Heart left ventricle (tissue), 16 donors: ENCODE measurements at places on chromosomes 2 and 18. TPM values are rescaled to one million over a fixed set of nuclear protein-coding genes. Genes with fewer than 3 reads are reported as not detected.

GRCh38 chr2:107936433-107937359 lies 49.6 kb upstream of the SLC5A7 start:
- H3K27ac ChIP-seq = no peak overlapping the region
- H3K4me1 ChIP-seq = no peaks in the 10 kb centered on the region
- H3K27me3 ChIP-seq = no peaks in the 10 kb centered on the region
- no peak overlapping the region for H3K4me3 ChIP-seq
- H3K36me3 ChIP-seq = no peaks in the 10 kb centered on the region

RGPD4 gene
- total RNA-seq = not detected

DNA sequence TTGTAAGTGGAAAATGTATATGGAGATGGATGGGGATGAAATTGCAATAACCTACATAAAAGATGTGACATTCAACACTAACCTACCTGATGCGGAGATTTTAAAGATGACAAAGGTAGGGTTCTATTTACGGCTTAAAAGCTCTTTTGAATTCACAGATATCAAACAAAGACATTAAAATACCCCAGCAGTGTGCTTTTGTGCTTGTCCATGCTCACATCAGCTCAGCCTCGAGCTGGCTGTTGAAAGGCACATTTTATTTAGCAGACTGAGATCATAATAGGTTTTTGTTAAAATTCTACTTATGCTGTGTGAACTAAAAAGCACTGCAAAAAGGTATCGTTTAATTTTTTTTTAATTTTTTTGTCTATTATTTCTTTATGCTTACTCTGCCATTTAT lies 96.0 kb upstream of the CDCA7 start:
- no peak overlapping the region for H3K27ac ChIP-seq
- no peaks in the 10 kb centered on the region for H3K4me1 ChIP-seq
- no peaks in the 10 kb centered on the region for H3K27me3 ChIP-seq
- no peak overlapping the region for H3K4me3 ChIP-seq
- peaks cover 16% of the 10 kb centered on the region for H3K36me3 ChIP-seq

DNA sequence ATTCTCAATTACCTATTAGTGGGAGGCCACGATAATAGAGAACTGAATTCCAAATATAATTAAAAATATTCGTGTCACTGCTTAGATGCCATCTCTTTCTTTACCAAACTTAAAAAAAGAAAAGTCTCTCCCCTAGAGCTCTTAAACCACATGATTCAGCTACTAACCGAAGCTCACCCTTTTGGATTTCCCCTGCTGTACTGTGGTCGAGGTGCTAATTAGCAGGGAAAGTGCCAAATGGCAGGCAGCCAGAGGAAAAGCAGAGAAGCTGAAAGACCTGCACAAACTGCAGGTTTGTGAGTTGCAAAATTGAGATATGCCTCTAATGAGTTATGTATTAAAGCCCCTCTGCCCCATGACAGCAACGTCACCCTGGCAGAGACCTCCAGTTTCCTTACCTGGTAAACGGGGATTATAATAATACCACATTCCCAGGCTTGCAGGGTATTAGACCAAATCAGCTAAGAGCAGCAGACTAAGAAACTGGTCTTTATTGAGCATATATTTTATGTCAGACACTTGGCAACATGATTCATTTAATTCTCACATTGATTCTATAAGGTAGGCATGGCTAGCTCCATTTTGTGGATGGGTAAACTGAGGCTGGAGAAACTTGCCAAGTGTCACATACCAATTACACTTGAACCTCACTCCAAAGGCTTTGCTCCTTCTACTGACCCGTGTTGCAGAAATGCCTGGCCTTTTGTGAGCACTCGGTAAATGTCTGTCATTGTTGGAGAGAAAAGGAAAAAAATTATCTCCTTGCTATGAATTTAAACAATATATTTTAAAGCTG lies 259.7 kb downstream of the LPIN1 start:
- H3K4me3 ChIP-seq = no peak overlapping the region
- no peaks in the 10 kb centered on the region for H3K36me3 ChIP-seq
- no peak for DNase-seq
- H3K27me3 ChIP-seq = no peaks in the 10 kb centered on the region
- no peak overlapping the region for H3K27ac ChIP-seq
- no peaks in the 10 kb centered on the region for H3K4me1 ChIP-seq

CNDP1 gene
- not detected for total RNA-seq

DNA sequence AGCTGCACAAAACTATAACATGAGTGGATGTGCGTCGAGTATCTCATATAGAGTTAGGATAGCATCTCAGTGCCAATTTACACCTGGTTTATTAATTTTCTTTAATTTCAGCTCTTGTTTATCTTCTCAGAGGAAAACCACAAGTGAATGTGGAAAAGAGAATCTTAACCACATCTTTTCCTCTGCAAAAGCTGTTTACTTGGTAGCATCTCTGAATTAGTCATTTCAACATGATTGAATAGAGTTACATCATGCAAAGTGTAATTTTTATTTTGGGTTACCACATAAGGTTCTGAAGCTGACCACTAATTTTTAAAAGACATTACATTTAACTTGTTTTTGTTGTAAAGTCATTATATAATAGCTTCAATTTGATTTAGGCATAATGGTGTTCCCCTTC lies 83.8 kb upstream of the FAM237A start:
- no peaks in the 10 kb centered on the region for H3K4me1 ChIP-seq
- DNase-seq = no peak
- H3K27me3 ChIP-seq = no peaks in the 10 kb centered on the region
- no peak overlapping the region for H3K27ac ChIP-seq
- H3K36me3 ChIP-seq = no peaks in the 10 kb centered on the region
- H3K4me3 ChIP-seq = no peak overlapping the region

CCDC85A gene
- 4.0 TPM for total RNA-seq

ATP9B gene
- total RNA-seq = 12.9 TPM

SOX11 gene
- 1.7 TPM for total RNA-seq

DNA sequence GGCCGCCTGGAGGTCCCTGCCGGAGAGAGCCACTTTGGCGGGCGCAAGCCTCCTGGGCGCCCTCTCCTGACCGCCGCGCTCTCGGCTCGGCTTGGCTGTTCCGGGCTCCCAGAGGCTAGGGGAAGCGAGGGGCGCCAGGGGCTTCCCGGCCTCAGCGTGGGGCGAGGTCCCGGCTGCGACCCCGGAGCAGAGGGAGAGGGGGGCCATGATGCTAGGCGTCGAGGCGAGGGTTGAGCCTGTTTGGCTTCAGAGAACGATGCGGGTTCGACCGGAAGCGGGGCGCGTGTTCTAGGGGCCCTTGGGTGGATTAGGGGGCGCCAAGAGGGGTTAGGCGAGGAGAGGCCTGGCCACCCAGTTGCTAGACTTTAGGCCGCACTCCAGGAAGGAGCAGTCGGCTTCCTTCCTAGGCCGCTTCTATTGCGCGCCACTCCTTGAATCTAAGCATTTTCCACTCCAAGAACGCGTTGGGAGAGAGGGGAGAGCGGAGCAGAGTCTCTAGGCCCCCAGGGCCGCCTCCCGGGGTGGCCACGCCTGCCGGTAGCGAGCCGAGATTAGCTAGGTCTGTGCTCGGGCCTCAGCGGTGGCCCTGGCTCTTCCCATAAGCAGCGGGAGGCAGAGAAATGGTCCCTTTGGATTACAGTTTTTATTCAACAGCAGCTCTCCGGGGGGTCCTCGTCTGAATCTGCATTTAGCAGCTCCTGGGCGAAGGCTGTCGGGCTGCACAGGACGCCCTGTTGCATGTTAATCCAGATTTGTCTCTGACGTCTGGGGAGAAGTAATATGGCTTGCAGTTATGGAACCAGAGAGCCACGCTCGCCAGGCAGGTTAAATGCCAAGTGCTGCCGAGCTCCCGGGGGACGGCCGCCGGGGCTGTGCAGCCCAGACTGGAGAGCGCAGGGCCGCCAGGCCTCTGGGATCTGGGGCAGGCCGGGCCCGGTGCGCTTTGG lies 11.3 kb downstream of the MEIS1 start:
- H3K4me1 ChIP-seq = peaks cover 34% of the 10 kb centered on the region
- peak; percentile 81 for DNase-seq
- H3K4me3 ChIP-seq = peak overlapping the region; percentile 22
- no peaks in the 10 kb centered on the region for H3K36me3 ChIP-seq

FOXD4L1 gene
- total RNA-seq = not detected

ELOA2 gene
- total RNA-seq = not detected

GRCh38 chr2:67212203-67212602 lies 184.9 kb upstream of the ETAA1 start:
- H3K4me3 ChIP-seq = no peak overlapping the region
- no peak for DNase-seq
- no peaks in the 10 kb centered on the region for H3K36me3 ChIP-seq
- H3K27ac ChIP-seq = no peak overlapping the region
- H3K4me1 ChIP-seq = no peaks in the 10 kb centered on the region

DNA sequence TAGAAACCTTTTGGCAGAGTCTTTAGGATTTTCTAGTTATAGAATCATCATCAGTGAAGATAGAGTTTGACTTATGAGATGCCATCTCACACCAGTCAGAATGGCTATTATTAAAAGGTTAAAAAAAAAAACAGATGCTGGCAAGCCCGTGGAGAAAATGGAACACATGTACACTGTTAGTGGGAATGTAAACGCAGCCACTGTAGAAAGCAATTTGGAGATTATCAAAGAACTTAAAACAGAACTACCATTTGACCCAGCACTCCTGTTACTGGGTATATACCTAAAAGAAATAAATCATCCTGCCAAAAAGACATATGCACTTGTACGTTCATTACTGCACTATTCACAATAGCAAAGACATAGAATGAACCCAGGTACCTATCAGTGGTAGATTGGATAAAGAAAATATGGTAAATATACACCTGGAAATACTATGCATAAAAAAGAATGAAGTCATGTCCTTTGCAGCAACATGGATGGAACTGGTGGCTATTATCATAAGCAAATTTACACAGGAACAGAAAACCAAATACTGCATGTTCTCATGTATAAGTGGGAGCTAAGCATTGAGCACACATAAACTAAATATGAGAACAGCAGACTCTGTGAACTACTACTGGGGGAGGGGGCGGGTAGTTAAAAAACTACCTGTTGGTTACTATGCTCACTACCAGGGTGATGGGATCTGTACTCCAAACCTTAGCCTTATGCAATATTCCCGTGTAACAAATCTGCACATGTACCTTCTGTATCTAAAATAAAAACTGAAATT lies 279.0 kb downstream of the KIAA1328 start:
- DNase-seq = no peak
- no peaks in the 10 kb centered on the region for H3K4me1 ChIP-seq
- no peaks in the 10 kb centered on the region for H3K27me3 ChIP-seq
- H3K36me3 ChIP-seq = no peaks in the 10 kb centered on the region
- H3K27ac ChIP-seq = no peak overlapping the region
- no peak overlapping the region for H3K4me3 ChIP-seq

GRCh38 chr2:95058466-95058988 lies 33.0 kb downstream of the MAL start:
- H3K36me3 ChIP-seq = no peaks in the 10 kb centered on the region
- H3K27me3 ChIP-seq = no peaks in the 10 kb centered on the region
- no peak overlapping the region for H3K4me3 ChIP-seq
- H3K27ac ChIP-seq = no peak overlapping the region

FAM124B gene
- total RNA-seq = 1.4 TPM

DNA sequence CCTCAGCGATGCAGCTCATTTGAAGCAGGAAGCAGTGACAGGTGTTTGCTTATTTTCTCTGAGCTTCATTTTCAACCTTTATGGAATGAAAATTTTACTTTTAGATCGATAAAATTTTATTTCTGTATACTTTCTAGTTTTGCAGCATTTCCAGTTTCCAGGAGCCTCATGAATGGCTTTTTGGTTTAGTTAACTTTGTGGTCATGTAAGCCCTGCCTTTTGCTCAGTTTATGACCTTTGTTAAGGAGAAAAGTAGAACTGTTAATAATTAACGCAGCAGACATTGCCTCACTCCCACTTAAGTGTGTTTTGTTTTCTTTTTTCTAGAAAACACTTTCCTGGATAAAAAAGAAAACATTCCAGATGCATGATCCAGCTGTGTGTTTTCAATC lies 4.4 kb upstream of the FARP2 start:
- no peaks in the 10 kb centered on the region for H3K27me3 ChIP-seq
- no peak for DNase-seq
- H3K4me3 ChIP-seq = no peak overlapping the region

GRCh38 chr2:70113359-70114070 lies 26.2 kb downstream of the PCBP1 start:
- H3K27ac ChIP-seq = no peak overlapping the region
- peaks cover 3% of the 10 kb centered on the region for H3K4me1 ChIP-seq
- no peak for DNase-seq

- no peak overlapping the region for H3K27ac ChIP-seq
- no peak overlapping the region for H3K4me3 ChIP-seq
- DNase-seq = no peak
- H3K36me3 ChIP-seq = peaks cover 5% of the 10 kb centered on the region
- H3K27me3 ChIP-seq = no peaks in the 10 kb centered on the region
Observed at GRCh38 chr2:38549851-38550250, 52.9 kb downstream of the HNRNPLL start.

DNA sequence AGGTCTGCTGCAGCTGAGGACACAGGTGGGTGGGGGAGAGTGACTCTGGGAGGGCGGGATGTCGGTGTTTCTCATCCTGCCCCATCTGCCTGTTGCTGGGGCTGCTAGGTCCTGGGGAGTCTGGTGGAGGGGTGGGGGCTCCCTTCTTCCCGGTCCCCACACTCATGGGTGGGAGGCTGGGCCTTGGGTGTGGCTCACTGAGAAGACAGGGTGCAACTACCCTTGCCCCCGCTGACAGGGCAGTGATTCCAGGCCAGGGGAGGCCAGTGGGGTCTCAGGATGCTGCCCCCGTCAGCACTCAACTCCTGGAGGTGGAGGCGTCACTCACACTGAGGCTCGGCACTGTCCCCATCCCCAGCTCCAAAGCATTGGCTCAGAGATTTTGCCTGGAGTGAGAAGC lies 7.7 kb upstream of the NFATC1 start:
- H3K27ac ChIP-seq = no peak overlapping the region
- H3K4me3 ChIP-seq = no peak overlapping the region

- no peak for DNase-seq
- no peak overlapping the region for H3K27ac ChIP-seq
- no peaks in the 10 kb centered on the region for H3K27me3 ChIP-seq
- no peak overlapping the region for H3K4me3 ChIP-seq
- no peaks in the 10 kb centered on the region for H3K4me1 ChIP-seq
- no peaks in the 10 kb centered on the region for H3K36me3 ChIP-seq
Observed at GRCh38 chr2:72619626-72620025, 206.2 kb downstream of the EXOC6B start.

GKN2 gene
- not detected for total RNA-seq

INHBB gene
- 6.6 TPM for total RNA-seq

- H3K36me3 ChIP-seq = no peaks in the 10 kb centered on the region
- H3K4me3 ChIP-seq = no peak overlapping the region
- no peaks in the 10 kb centered on the region for H3K4me1 ChIP-seq
- DNase-seq = no peak
Observed at GRCh38 chr2:2763351-2764000, 432.4 kb upstream of the MYT1L start.

- H3K27ac ChIP-seq = no peak overlapping the region
- no peaks in the 10 kb centered on the region for H3K27me3 ChIP-seq
- DNase-seq = no peak
- H3K4me3 ChIP-seq = no peak overlapping the region
Observed at GRCh38 chr2:106094131-106094841, 99.8 kb downstream of the UXS1 start.

- H3K36me3 ChIP-seq = no peaks in the 10 kb centered on the region
- H3K4me1 ChIP-seq = no peaks in the 10 kb centered on the region
- H3K4me3 ChIP-seq = no peak overlapping the region
- H3K27ac ChIP-seq = no peak overlapping the region
- H3K27me3 ChIP-seq = no peaks in the 10 kb centered on the region
Observed at GRCh38 chr2:14255135-14255820, 377.2 kb upstream of the LRATD1 start.

L3MBTL4 gene
- 1.2 TPM for total RNA-seq

SERPINB4 gene
- total RNA-seq = not detected

SLC9A2 gene
- total RNA-seq = not detected

GRCh38 chr2:65121-65520 lies 18.8 kb upstream of the FAM110C start:
- no peak for DNase-seq
- H3K27me3 ChIP-seq = no peaks in the 10 kb centered on the region
- H3K27ac ChIP-seq = no peak overlapping the region
- no peaks in the 10 kb centered on the region for H3K36me3 ChIP-seq
- no peak overlapping the region for H3K4me3 ChIP-seq
